Progenitor cell of endocrine pancreas (in vitro differentiated cells): ENCODE measurements at places on chromosomes 12 and 14. TPM values are rescaled to one million over a fixed set of nuclear protein-coding genes. Genes with fewer than 3 reads are reported as not detected.

Gene NOS1
- total RNA-seq, result 0.48 and 0.49 TPM in 2 replicates

Gene SYCP3
- total RNA-seq, result not detected in 2 replicates

DNA sequence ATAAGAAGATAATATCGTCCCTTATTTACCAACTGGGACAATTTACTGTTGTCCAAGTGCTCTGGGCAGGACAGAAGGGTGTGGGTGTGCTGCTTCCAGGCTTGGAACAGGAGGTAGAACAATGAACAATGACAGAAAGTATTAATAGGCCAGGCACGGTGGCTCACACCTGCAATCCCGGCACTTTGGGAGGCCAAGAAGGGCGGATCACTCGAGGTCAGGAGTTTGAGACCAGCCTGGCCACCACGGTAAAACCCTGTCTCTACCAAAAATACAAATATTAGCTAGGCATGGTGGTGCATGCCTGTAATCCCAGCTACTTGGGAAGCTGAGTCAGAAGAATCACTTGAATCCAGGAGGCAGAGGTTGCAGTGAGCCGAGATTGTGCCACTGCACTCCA is 2.5 kb downstream of the IFI27 start:
- no peak for DNase-seq

- DNase-seq, result no peak
Observed at GRCh38 chr14:91509878-91510170, 286 bp downstream of the PPP4R3A start.

- DNase-seq, result no peak
Observed at GRCh38 chr14:89440986-89441909, 24.2 kb upstream of the FOXN3 start.

Gene PRH2
- total RNA-seq, result not detected in 2 replicates

GRCh38 chr12:40224439-40225291 is at the start of gene LRRK2:
Gene LRRK2 (plus strand): TSS chr12:40224997. CDS start chr12:40225132, 135 bp downstream.
- peak; percentile 45 for DNase-seq

DNA sequence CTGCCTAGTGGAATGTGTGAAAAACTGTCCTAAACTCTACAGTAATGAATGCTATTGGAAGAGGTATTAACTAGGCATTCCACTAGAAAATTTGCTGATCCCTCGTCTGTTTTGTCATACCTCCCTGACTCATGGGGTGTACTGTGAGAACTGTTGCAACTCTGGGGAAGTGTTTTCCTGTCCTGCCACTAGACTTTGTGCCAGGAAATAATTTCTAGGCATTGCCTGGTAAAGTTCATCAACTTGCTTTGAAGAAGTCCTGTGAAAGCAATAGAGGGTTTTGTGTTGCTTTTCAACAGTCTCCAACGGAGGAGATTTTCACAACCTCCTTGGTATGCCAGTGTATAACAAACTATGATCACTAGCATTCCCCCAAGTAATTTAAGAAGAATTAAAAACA is 139.9 kb downstream of the AKAP6 start:
- DNase-seq, result no peak

- no peak for DNase-seq
Observed at GRCh38 chr12:109946505-109946904, 46.4 kb downstream of the TCHP start.

Gene FAR2
- total RNA-seq, result 4.8 and 8.4 TPM in 2 replicates

GRCh38 chr12:28489246-28489645 is 299.0 kb downstream of the CCDC91 start:
- no peak for DNase-seq

GRCh38 chr12:38142974-38143373 is 173.6 kb upstream of the ALG10B start:
- DNase-seq, result no peak

DNA sequence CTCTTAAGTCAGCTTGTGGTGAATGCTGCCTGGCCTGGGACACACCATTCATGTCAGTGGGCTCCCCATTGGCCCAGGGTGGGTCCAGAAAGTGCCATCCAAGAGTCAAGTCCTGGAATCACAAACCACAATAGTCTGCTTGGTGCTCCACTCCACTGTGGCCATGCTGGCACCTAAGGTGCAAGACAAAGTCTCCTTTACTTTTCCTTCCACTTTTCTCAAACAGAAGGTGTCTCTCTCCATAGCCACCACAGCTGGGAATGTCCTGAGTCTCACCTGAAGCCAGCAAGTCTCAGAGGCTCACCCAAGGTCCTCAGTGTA is 9.0 kb downstream of the RDH16 start:
- DNase-seq, result no peak

Gene COL2A1
- total RNA-seq, result 424 and 446 TPM in 2 replicates

DNA sequence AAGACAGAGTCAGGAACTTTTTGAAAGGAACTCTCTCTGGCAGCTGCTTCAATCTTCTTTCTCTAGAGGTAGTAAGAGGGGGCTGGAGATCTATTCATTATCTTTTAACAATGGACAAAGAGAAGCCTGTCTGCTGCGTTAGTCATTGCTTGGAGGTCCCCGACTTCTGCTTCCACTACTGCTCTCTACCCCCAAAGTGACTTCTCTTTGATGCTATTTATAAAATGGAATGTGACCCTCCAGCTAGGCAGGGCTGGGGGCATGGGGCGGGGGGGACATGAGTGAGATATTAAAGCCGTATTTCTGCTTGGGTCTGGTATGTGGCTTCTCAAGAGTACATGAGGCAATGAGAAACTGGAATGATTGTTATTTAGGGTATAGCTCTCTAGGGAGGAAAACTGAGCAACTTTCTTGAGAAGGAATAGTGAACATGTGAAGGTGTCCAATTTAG is 41.4 kb upstream of the NUDT4 start:
- no peak for DNase-seq

- no peak for DNase-seq
Observed at GRCh38 chr12:31874961-31875608, 84.1 kb upstream of the RESF1 start.

Gene MMP19
- total RNA-seq, result 0.62 and 0.89 TPM in 2 replicates

Gene GPRC5D
- not detected in 2 replicates for total RNA-seq

- no peak for DNase-seq
Observed at GRCh38 chr12:16012117-16012516, 101.0 kb downstream of the DERA start.

GRCh38 chr14:64878837-64879634 is 671 bp downstream of the SPTB start:
- no peak for DNase-seq

DNA sequence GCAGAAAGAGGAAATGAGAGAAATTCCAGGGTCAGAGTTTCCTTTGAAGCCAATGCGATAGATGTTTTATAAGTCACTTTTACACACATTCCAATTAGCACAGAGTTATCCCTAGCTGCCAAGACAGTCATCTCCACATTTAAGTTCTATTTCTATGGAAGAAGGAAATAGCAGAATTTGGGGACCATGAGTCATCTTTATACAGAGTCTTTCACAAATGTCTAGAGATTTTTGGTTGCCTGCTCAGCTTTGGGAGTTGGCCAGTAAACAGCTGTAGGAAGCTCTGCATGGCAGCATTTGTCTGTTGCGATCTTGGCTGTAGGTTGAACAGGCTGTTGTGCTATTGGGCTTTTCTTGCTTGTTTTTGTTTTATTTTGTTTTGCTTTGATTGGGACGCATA is 884.3 kb downstream of the GALC start:
- no peak for DNase-seq

DNA sequence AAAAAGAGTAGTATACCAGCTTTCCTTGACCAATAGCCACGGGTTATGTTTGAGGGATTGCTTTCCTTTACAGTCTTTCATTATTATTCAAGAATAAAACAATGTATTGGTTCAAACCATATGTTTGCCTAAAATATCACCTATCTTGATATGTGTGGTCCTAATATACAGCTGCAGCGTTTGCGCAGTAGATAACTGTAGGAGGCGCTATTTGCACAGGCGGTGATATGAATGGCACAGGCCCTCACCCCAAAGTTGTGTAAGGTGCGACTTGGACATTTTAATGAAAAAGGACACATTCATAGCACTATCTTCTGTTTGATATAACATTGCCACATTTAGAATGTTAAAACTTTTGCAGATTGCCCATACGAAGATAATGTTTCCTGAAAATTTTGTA is 298.4 kb downstream of the TRHDE start:
- no peak for DNase-seq

Gene GPR84
- not detected in 2 replicates for total RNA-seq

DNA sequence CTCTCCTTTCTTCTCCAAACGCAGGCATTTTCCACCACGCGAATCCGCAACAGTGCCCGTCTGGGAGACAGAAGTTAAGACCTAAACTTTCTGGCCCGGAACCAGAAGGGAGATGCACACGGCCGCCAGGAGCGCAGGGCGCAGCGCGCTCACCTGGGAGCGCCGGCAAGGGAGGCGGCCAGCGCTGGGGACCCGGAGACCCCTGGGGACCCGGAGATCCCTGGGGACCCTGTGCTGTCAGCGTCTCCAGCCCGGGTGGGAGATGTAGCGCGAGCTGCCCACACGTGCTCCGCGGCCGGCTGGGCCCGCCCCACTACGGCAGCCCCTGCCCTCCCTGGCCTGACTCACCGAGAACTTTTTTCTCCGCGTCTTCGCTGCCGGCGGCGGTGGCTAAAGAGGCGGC is 620 bp downstream of the YBX3 start:
- DNase-seq, result peak; percentile 52
